ENCODE measurements at places on chromosomes 4 and X.

GRCh38 chrX:19682712-19683331, 167.5 kb upstream of the MAP3K15 start:
- DNase-seq: peak; percentile 52

- DNase-seq: no peak
These were observed 51.3 kb upstream of the FRMPD3 start for GRCh38 chrX:107398115-107398514.

GRCh38 chr4:74315376-74315775, 7.1 kb downstream of the EPGN start:
- no peak for DNase-seq

DNA sequence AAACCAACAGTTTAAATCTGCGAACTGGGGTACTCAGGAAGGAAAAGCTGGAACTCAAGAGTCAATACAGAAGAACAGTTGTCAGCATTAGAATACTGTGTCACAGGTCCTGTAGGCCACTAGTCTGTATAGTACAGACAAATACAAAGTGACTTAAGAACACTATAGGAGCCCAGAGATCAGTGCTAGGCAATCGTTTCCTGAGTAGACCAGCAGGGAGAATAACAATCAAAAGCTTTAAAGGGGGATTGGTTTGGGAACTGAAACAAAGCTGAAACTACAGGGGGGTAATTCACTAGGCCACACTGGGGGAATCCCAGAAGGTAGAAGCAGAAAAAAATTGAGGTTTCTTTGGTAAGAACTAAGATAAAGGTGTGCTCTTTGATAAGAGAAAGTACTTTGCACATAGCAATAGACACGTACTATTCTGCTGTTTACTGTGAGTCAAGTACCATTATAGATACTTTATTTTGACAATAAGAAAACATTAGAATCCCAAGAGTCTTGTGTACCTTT, 339.7 kb downstream of the PCDH19 start:
- no peak for DNase-seq
